ENCODE measurements at places on chromosomes 3 and 15.

- no peaks in the 10 kb centered on the region for H3K27me3 ChIP-seq
- peaks cover 49% of the 10 kb centered on the region for H3K36me3 ChIP-seq
- H3K27ac ChIP-seq, result no peak overlapping the region
- DNase-seq, result no peak
- H3K4me1 ChIP-seq, result no peaks in the 10 kb centered on the region
- H3K4me3 ChIP-seq, result no peak overlapping the region
Observed at GRCh38 chr3:53100818-53101466, 29.3 kb downstream of the RFT1 start.

- no peaks in the 10 kb centered on the region for H3K4me1 ChIP-seq
- DNase-seq, result no peak
- peaks cover 9% of the 10 kb centered on the region for H3K27me3 ChIP-seq
- no peaks in the 10 kb centered on the region for H3K36me3 ChIP-seq
- H3K27ac ChIP-seq, result no peak overlapping the region
- no peak overlapping the region for H3K4me3 ChIP-seq
Observed at GRCh38 chr3:124431331-124431994, 298.8 kb upstream of the UMPS start.

- no peak overlapping the region for H3K4me3 ChIP-seq
- H3K4me1 ChIP-seq, result no peaks in the 10 kb centered on the region
- H3K27me3 ChIP-seq, result peaks cover 7% of the 10 kb centered on the region
- H3K27ac ChIP-seq, result no peak overlapping the region
- no peaks in the 10 kb centered on the region for H3K36me3 ChIP-seq
- no peak for DNase-seq
Observed at GRCh38 chr15:39908186-39908585, 11.9 kb downstream of the GPR176 start.

DNA sequence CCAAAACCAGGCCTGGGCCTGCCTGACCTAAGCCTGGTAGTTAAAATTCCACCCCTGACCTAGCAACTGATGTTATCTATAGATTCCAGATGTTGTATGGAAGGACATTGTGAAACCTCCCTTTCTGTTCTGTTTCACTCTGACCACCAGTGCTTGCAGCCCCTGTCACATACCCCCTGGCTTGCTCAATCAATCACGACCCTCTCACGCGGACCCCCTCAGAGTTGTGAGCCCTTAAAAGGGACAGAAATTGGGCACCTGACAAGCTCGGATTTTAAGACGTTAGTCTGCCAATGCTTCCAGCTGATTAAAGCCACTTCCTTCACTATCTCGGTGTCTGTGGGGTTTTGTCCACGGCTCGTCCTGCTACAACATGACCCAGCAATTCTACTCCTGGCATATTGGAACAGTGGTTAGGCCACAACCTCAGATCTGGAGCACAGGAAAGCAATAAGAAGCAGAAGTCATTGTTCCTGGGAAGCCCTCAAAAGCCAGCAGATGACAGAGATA, 36.7 kb upstream of the LHFPL4 start:
- DNase-seq, result no peak
- no peak overlapping the region for H3K4me3 ChIP-seq
- H3K27ac ChIP-seq, result no peak overlapping the region
- no peaks in the 10 kb centered on the region for H3K4me1 ChIP-seq
- H3K27me3 ChIP-seq, result peaks cover 10% of the 10 kb centered on the region
- no peaks in the 10 kb centered on the region for H3K36me3 ChIP-seq

- no peak for DNase-seq
- H3K27me3 ChIP-seq, result no peaks in the 10 kb centered on the region
- no peak overlapping the region for H3K4me3 ChIP-seq
- peaks cover 2% of the 10 kb centered on the region for H3K36me3 ChIP-seq
- H3K27ac ChIP-seq, result no peak overlapping the region
Observed at GRCh38 chr15:98152156-98152555, 191.7 kb downstream of the ARRDC4 start.

All from effector memory CD8-positive, alpha-beta T cell (primary cell).